Adipocyte (in vitro differentiated cells): ENCODE measurements at places on chromosomes 11 and 22.

- DNase-seq: no peak
Measured at GRCh38 chr11:72825661-72826060, 11.4 kb downstream of the ATG16L2 start.

GRCh38 chr11:109963101-109963500 is 130.1 kb upstream of the ZC3H12C start:
- no peak for DNase-seq

DNA sequence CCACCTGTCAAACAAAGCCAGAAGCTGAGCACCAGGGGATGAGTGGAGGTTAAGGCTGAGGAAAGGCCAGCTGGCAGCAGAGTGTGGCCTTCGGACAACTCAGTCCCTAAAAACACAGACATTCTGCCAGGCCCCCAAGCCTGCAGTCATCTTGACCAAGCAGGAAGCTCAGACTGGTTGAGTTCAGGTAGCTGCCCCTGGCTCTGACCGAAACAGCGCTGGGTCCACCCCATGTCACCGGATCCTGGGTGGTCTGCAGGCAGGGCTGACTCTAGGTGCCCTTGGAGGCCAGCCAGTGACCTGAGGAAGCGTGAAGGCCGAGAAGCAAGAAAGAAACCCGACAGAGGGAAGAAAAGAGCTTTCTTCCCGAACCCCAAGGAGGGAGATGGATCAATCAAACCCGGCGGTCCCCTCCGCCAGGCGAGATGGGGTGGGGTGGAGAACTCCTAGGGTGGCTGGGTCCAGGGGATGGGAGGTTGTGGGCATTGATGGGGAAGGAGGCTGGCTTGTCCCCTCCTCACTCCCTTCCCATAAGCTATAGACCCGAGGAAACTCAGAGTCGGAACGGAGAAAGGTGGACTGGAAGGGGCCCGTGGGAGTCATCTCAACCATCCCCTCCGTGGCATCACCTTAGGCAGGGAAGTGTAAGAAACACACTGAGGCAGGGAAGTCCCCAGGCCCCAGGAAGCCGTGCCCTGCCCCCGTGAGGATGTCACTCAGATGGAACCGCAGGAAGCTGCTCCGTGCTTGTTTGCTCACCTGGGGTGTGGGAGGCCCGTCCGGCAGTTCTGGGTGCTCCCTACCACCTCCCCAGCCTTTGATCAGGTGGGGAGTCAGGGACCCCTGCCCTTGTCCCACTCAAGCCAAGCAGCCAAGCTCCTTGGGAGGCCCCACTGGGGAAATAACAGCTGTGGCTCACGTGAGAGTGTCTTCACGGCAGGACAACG is 11.7 kb downstream of the CXCR5 start:
- DNase-seq: no peak

DNA sequence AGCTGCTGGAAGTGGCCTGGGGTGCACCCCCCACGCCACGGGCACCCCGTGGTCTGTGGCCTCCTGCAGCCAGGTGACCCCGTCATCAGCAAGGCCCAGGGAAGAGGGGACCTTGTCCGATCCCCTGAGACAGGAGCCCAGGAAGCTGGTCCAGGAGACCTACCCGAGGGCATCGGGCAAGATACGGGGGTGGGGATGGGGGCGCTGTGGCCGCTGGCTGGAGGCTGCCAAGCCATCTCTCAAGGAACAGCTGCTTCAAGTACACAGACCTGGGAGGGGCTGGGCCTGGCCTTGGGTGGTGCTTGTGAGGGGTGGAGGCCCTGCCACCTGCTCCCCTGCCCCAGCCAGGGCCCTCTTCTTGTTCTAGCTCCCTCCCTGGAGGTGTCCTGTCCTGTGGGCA is 1272.1 kb downstream of the BRD1 start:
- no peak for DNase-seq

- DNase-seq: peak; percentile 22
Measured at GRCh38 chr11:108589136-108589535, 4.4 kb downstream of the EXPH5 start.
